ENCODE measurements at places on chromosomes 4 and X.

GRCh38 chr4:5995901-5996623, 22.2 kb downstream of the C4orf50 start:
- DNase-seq = no peak

DNA sequence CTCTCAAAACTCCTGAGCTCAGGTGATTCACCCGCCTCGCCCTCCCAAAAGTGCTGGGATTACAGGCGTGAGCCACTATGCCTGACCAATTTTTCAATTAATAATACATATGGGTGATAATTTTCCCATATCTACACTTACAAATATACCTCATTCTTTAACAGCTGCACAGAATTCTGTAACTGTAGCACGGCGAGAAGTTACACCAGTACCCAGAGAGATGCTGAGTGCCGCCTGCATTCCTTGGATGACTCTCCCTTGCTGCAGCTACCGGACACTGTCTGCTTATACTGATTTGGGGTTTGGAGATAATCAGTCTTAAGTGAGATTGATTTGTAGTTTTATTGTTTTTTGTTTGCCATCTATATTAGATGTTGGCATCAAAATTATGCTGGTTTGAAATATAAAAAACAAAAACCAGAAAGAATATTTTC, 5.8 kb downstream of the TIFA start:
- no peak for DNase-seq

DNA sequence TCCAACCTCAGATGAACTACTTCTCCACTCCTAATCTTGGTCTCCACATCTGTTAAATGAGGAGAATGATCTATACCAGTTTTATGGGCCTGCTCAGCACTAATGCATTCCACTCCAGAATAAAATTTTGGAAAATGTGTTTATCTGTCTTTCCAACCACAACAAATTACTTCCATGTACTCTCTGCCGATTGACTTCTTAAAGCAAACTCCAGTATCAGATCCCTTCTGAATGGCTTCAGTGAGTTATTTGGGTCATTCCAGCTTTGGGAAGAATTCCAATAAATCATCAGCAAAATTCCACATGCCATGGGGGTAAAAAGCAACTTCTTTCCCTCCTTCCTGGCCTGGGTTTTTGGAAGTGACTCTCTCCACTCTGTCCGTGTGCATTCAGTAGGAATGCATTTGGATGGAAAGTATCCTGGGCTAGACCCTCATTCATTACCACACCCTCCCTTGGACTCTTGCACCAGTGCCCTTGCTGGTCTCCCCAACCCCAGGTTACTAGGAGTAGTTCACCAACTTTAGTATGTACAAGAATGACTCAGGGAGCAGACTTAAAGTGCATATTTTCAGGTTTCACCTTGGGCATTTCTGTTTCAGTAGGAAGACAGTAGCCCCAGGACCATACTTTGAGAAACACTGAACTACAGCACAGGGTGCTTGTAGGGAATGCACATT, 15.4 kb upstream of the ADH6 start:
- no peak for DNase-seq

GRCh38 chrX:7120878-7121219, 26.7 kb upstream of the STS start:
- no peak for DNase-seq

DNA sequence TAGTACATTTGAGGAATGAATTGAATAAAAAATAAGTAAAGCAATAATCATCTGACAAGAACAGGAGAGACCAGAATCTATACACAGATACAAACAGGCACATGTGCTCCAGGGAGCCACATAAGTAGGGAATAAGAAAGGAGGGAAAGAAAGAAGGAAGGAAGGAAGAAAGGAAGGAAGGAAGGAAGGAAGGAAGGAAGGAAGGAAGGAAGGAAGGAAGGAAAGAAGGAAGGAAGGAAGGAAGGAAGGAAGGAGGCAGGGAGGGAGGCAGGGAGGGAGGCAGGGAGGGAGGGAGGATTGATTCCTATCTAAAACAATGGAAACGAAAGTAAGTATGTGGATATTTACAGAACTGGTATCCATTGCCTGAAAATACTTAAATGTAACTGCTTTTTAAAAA, 475.8 kb downstream of the NLGN4X start:
- no peak for DNase-seq

GRCh38 chrX:125742811-125743210, 423.1 kb downstream of the TEX13C start:
- no peak for DNase-seq

DNA sequence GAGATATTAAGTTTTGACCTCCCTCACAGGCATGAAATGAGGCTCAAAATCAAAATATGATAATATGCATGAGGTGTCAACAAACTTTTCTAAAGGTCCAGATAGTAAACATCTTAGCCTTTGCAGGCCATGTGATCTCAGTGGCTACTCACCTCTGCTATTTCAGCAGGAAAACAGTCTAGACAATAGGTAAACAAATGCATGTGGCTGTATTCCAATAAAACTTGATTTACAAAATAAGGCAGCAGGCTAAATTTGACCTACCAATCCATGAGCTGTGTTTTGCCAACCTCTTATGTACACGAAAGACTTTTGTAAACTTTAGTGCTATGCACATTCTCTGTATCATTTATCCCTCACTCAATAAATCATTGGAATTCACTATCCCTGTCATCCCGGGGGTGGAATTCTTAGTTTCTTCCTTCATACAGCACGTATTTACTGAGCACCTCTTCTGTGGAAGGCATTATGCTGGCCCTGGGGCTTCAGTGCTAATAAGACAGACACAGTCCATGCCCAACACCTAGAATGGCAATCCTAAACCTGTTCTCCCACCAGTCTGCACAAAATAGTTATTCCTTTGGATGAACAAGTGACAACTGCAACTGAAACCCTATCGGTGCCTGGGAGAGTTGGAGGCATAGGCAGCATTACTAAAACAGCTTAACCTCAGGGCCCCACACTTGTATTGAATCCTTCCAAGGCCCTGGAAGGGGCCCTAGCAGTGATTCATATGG, 19.9 kb downstream of the MAGEB17 start:
- no peak for DNase-seq

DNA sequence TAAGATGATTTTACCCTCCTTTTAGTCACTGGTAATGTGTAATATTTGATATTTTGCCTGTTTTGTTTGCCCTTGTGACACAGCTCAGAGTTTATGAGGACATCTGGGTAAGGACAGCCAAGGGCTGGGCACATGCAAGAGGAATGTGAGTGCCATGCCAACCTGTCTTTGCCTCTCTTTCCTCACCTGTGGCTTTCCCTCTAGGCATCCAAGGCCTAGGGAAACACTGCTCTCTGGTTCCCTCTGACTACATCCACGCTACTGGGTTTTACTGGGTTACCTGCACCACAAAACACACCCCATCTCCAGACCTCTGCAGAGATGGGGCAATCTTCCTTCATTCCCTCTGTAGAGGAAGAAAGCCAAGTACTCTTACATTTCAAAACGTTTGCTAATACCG, 7.7 kb downstream of the HPGDS start:
- DNase-seq = no peak

DNA sequence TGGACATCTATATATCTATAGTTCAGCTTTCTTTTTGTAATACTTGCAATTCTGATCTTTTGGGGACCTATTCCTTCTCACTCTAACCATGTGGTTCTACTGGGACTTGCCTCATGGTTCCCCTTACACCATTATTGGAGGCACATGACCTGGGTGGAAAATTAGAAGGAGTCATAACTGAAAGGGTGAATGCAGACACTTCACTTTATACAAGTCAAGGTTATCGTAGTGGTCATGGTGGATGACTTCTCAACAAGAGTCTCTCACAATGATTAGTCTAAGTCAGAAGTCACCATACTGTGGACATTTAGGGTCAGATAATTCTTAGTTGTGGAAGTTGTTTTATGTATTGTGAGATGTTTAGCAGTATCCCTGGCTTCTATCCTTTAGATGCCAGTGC, 10.5 kb upstream of the EIF4E start:
- no peak for DNase-seq

- no peak for DNase-seq
Measured at GRCh38 chr4:87071401-87071800, 136.6 kb downstream of the AFF1 start.

GRCh38 chrX:18491587-18492340, 66.4 kb downstream of the CDKL5 start:
- DNase-seq = no peak

DNA sequence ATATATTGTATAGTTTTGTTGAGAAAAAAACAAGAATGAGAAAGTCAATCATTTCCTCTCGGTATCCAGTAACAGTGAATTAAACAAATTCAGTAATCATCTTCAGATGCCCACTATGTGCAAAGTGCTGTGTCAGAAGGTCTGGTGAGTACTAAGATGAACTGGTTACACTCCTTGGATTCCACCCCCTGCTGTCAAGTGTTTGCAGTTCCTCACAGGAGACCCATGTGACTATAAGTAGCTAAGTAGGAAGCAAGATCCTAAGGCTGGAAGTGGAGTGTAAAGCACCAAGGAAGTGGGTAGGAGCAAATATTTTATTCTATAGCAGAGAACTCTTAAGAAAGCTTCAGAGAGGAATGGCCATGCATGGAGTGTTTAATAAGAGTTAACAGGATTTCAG, 73.6 kb downstream of the SNX25 start:
- DNase-seq = no peak

- DNase-seq = no peak
Measured at GRCh38 chr4:139658185-139658584, 7.4 kb upstream of the MGST2 start.

GRCh38 chr4:42458657-42459056, 61.4 kb downstream of the SHISA3 start:
- no peak for DNase-seq

GRCh38 chrX:53476371-53476770, 42.2 kb upstream of the HSD17B10 start:
- no peak for DNase-seq

DNA sequence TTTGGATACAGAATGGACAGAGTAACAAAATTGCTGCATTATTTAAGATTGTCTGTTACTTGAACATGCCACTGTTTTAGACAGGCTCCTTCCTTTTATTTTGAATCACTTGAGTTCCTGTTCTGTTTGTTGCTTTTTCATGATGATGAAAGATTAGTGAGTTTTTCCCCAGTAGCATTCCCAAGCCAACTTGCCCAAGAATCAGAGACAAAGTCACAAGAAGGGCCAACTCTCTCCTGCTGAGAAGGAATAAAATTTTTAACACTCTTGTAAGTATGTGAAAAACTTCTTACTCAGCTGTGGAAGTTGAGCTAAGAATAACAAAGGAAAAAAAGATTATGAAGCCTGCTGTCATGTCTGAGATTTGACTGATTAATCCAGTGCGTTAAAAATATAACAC, 104.2 kb downstream of the KLHL8 start:
- DNase-seq = no peak

DNA sequence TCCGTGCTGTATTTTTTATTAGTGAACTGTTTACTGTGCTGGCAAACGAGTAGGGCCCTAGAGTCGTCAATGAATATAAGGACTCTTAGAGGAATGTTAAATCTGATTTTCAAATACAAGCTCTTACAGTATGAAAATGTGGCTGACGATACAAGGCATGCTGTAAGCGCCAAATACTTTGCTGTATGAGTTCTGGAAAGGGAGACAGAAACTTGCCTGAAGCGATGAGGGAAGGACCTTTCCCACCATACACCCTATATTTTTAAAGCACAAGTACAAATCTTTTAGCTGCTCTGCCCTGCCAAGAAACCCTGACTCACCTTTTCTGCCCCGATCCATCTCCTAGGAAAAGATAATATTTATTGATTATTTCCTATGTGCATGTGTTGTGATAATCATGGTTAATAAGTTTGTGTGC, 15.7 kb upstream of the RUFY3 start:
- DNase-seq = no peak

GRCh38 chrX:80792205-80792604, 17.5 kb downstream of the BRWD3 start:
- no peak for DNase-seq

DNA sequence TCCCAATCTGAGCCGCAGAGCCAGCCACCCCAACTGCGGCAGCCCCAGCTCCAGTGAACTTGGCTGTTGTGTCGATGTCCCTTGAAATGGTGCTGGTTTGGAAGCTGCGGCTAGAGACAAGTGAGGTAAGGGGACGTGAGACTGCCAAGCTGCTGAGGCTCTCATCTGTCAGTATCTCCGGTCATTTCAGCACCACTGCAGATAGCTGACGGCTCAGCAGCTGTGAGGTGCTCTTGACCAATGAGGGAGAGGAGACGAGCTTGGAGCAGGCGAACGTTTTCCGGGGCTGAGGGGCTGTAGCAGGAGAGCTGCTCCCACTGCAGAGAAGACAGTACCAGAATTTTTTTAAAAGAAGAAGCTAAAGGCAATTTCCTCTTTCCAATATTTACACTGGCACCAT, 175.5 kb upstream of the CASK start:
- DNase-seq = no peak

- no peak for DNase-seq
Measured at GRCh38 chr4:145299380-145300076, 119.1 kb upstream of the OTUD4 start.

DNA sequence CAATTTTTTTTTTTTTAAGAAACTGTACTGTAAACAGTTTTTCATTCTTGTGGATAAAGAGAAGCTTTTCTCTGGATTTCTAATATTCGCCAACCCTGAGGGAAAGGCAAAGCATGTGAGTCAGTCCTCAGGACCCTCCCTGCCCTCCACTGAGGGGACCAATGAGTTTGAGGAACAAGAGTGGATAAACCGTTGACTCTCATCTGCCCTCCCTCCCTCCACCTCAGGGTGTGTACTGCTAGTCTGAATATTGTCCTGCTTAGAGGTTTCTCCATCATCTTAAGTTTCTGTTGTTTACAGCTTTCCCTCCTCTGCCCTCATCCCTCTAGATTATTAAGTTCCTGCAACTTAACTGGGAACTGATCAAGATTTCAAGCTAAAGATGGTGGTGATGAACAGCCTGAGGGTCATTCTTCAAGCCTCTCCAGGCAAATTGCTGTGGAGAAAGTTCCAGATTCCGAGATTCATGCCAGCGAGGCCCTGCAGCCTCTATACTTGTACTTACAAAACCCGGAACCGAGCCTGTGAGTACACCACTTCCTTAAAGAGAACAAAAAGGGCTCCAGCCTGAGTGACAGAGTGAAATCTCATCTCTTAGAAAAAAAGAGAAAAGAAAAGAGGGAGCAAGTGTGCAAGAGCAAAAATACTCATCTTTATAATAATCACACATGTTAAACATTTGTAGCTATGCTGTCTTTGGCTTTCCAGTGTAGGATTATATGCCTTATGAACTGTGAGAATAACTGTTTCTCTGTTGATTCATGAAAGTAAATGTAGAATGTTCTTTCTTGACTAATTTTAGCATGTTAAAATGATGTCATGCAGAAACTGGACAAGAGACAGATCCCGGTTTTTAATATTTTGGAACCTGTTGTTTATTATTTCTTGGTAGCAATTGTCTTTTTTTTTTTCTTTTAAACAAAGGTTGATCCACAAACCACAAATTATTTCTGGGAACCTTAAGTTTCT, 11.9 kb downstream of the CA5B start:
- DNase-seq = no peak

All from psoas muscle (tissue), 8 donors.